SK-N-DZ (cell line): ENCODE measurements at places on chromosomes 3 and 15.
A peak's percentile ranks its signal among the peaks of the same experiment; 100 is the strongest.

GRCh38 chr3:14143271-14144225, 18.7 kb downstream of the TMEM43 start:
- DNase-seq = no peak

- no peak for DNase-seq
These were observed 308.4 kb downstream of the RPLP1 start for GRCh38 chr15:69760890-69761568.

- DNase-seq = no peak
These were observed 8.3 kb downstream of the SLC9A9 start for GRCh38 chr3:143839980-143840379.

DNA sequence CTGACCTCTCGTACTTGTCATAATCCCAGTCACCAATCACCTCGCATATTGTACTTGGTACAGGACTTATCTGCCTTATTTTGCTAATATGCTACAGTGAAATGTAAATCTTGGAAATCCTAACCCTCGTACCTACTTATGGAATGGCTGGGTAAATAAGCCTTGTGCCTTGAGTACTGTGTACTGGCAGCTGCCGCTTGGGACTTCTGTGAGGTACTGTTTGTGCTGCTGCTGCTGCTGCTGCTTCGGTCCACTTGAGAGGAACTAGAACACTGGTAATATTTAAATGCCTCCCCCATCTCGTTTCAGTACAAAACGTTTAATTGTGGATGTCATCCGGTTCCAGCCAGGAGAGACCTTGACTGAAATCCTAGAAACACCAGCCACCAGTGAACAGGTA, 42.5 kb upstream of the CRTC3 start:
- DNase-seq = no peak

- no peak for DNase-seq
These were observed 14.8 kb downstream of the SCAMP2 start for GRCh38 chr15:74858369-74858740.

DNA sequence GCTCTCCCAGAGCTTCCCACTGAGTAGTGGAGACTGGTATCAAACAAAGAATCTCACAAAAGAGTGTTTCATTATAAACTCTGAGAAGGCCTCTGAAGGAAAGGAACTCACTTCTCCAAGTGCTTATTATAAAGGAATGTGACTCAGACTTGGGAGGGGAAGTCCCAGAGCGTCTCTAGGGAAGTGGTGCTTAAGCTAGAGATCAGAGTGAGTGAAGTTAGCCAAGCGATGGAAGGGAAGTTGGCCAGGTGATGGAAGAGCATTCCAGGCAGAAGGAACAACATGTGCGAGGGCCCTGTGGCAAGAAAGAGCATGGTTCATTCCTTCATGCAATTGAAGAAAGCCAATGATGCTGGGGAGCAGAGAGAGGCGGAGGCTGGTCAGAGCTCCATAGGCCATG, 2.3 kb downstream of the XYLB start:
- no peak for DNase-seq

GRCh38 chr15:33182926-33183325, 11.6 kb downstream of the FMN1 start:
- DNase-seq = no peak

GRCh38 chr3:141106842-141107241, 55.7 kb downstream of the SPSB4 start:
- DNase-seq = no peak

GRCh38 chr3:133479895-133480669, 80.2 kb downstream of the BFSP2 start:
- DNase-seq = no peak

GRCh38 chr15:95880031-95880570, 450.4 kb upstream of the NR2F2 start:
- no peak for DNase-seq

GRCh38 chr3:43863966-43864933, 173.5 kb downstream of the ABHD5 start:
- DNase-seq = no peak

- DNase-seq = no peak
These were observed 61.3 kb downstream of the UACA start for GRCh38 chr15:70701891-70702568.

DNA sequence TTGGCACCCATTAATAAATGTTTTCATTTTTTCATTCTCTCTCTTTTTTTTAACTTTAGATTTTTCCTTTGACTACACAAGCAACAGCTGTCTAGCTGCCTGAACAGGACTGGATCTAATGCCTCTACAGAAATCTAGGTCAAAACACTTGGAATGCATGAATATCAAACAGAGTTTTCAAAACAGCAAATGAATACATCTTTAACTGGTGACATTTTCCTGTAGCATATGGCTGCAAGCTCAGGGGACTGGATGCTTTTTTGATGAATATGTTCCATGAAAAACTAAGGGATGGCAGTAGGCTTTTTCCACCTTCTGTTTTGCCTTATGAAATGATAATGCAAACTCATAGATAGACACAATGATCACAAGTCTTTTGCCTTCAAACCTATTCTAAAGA, 661.7 kb downstream of the MCTP2 start:
- DNase-seq = no peak

DNA sequence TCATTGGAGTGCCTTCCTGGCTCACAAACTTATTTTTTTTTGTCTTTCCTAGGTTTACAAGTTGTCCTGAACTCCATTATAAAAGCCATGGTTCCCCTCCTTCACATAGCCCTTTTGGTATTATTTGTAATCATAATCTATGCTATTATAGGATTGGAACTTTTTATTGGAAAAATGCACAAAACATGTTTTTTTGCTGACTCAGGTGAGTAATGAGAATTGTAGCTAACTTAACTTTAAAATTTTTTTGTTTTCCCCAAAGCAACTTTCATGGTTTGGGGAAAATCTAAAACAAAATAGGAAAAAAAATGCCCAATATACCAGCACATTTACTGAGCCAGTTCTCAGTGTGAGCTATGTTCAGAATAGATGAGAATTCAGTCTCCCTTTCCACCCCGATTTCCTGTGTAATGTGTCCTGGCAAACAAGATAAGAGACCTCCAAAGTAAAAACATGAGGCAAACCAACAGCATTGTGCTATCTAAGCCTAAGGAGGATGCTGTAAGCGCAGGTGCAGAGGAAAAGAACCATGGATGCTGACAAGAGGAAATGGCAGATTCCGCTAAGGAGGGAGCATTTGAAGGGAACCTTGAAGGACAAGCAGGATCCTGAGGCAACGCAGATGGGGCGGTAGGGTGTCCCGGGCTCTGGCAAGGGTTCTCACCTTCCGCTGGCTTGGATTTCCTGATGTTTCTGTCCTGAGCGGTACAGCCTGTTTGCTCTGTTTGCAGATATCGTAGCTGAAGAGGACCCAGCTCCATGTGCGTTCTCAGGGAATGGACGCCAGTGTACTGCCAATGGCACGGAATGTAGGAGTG, 171.4 kb downstream of the CACNA1D start:
- DNase-seq = no peak

DNA sequence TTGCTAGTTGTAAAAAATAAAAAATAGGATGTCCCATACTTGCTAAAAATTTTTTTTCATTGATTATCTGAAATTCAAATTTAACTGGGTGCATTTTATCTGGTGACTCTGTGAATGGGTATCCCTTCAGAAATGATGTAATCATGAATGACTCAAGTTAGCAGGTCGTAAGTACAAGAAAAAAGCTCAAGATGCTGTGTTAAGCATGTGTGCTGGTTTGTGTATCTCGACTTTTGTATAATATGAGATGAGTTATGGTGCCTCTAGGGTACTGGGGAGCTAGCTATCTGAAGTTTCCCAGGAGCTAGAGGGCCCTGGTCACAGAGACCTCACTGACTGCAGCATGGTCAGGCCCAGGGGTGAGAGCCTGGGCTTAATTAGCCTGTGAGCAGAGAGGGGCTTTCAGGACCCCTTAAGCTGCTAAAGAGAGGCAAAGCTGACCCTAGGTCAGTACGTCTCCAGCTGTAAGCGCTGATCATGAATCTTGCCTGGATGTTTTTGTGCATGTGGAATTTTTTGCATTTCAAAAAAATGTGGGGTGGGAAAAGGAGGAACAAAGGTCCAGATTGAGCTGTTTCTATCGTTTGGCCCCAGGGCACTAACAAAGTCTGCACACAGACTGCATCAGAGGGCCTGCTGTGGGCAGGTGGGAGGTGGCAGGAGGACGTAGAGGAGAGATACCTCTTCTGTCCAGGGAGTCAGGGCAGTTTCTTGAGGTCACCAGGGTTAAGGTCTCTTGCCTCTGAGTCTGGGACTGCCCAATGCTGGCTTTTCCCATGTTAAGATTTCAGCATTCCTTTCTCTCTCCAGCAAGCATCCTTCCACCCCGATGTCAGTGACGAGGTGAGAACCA, 233.2 kb upstream of the TPM1 start:
- DNase-seq = peak; percentile 38

DNA sequence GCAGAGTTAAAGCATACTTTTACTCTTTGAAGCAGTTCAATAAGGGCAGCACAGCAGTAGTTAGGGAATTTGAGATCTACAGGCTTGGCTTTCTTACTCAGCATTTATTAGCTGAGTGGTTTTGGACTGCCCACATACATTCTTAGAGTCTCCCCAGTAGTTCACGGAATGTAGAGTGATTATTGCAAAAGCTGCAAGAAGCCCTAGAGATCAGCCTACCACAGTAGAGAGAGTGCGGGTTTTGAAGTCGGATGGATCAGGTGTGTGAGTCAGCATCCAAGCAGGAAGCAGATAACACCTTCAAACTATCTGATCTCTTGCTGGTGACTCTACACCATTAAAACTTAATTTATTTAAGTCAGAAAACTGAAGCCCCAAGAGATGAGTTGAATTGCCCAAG, 171.9 kb downstream of the SYNPR start:
- no peak for DNase-seq

DNA sequence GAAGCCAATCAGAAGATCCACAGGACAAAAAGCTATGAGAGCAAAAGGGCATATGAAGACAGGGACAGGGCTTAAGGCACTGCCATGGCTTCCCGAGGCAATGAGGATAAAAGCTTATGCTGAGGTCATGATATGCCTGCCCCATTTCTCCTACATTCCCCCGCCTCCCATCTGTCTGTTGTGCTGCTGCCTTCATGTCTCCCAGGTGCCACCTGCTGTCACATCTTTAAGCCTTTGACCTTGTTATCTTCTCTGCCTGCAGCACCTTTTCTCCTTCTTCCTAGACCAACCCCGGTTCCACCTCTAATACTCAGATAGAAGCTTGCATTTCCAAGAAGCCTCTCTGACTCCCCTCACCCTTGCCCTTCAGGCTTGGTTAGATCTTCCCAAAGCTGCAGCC, 213.8 kb downstream of the ARRDC4 start:
- no peak for DNase-seq

- no peak for DNase-seq
These were observed 57.9 kb downstream of the ARHGAP31 start for GRCh38 chr3:119352034-119352609.

DNA sequence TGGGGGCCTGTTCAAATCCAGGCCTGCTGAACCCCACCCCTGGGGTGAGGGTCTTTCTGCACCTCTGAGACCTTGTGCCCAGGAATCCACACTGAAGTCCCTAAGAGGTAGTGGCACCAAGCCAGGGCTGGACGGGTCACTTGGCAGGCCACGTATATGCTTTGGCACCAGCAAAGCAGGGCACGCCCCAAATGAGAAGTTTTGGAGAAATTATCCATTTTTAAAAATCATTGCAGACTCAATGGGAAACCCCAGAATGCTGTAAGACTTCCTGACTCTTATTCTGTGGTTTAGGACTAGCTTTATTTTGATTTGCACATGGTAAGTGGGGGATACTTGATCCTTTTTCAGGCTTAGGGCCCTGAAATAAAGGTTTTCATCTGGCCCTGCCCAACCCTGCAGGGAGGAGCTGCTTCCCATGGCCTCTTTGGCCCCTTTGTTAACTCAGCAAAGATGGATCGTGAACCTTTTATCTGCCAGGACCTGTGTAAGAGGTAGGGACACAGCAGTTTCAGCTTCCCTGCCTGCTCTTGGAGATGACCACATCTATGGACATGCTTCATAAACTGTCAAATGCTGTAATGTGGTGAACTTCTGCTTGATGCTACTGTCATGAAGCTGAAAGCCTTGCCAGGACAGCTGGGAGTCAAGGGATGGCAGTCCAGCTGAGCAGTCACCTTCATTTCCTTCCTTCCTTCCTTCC, 88.0 kb downstream of the HMG20A start:
- no peak for DNase-seq
